ENCODE measurements at places on chromosomes 13 and 19. TPM values are rescaled to one million over a fixed set of nuclear protein-coding genes. Genes with fewer than 3 reads are reported as not detected.

C13orf46 gene
- polyA plus RNA-seq = 0.10 TPM

SIGLEC10 gene
- polyA plus RNA-seq = 1.6 TPM

RDH8 gene
- 0.40 TPM for polyA plus RNA-seq

SIGLEC14 gene
- polyA plus RNA-seq = 0.47 TPM

HSD17B14 gene
- 27.4 TPM for polyA plus RNA-seq
